Type B pancreatic cell (in vitro differentiated cells): ENCODE measurements at places on chromosomes 3 and 15.
A peak's percentile ranks its signal among the peaks of the same experiment; 100 is the strongest.

GRCh38 chr15:82871832-82872484 lies 62.5 kb downstream of the WHAMM start:
- peak; percentile 32 for DNase-seq
- H3K27me3 ChIP-seq, result no peaks in the 10 kb centered on the region
- H3K27ac ChIP-seq, result no peak overlapping the region
- peaks cover 11% of the 10 kb centered on the region for H3K4me1 ChIP-seq
- H3K4me3 ChIP-seq, result no peak overlapping the region

DNA sequence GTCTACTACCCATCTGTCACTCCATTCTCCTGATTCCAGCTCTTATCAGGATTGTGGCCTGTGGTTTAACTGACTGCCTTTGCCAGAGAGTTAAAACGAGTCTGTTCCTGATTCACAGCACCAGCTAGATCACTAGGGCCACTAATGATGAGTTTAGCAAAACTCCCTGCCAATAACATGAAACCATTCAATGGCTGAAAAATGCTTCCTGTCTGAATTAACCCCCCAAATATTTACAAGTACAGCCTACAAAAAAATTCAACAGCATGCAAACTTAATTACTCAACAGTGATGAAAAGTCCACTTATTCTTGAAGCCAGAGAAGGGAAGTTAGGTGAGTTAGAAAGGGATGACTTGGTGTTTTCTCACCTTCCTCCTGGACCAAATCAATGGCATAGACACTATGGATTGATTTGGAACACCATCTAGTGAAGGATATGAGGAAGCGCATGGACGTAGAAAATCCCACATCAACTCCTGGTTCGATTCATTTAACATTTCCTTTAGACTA lies 141.4 kb downstream of the TGFBR2 start:
- no peaks in the 10 kb centered on the region for H3K36me3 ChIP-seq
- H3K4me3 ChIP-seq, result no peak overlapping the region
- no peak for DNase-seq
- H3K27me3 ChIP-seq, result no peaks in the 10 kb centered on the region

GRCh38 chr3:105715372-105715771 lies 153.4 kb downstream of the CBLB start:
- H3K27me3 ChIP-seq, result no peaks in the 10 kb centered on the region
- H3K4me1 ChIP-seq, result peaks cover 7% of the 10 kb centered on the region
- no peak overlapping the region for H3K27ac ChIP-seq
- no peak for DNase-seq
- H3K4me3 ChIP-seq, result no peak overlapping the region
- H3K36me3 ChIP-seq, result peaks cover 48% of the 10 kb centered on the region

DNA sequence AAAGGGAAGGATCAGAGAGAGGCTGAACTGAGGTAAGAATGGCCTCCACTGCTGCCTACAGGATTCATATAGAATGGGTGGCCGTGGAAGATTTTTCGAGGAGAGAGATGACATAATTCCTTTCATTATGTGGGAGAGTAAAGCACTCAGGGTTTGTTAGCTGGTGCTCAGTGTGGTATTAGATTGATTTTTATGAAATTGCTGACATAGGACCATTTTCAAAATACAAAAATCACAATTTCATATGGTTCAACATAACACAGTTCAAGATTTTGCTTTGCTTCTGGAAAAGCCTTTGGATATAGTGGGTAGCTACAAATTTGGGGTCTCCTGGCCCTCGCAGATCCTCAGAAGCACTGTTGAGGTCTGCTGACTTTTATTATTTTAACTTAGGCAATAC lies 95.4 kb downstream of the KCNAB1 start:
- peak overlapping the region; percentile 44 for H3K4me3 ChIP-seq
- DNase-seq, result no peak
- H3K27me3 ChIP-seq, result peaks cover 7% of the 10 kb centered on the region

DNA sequence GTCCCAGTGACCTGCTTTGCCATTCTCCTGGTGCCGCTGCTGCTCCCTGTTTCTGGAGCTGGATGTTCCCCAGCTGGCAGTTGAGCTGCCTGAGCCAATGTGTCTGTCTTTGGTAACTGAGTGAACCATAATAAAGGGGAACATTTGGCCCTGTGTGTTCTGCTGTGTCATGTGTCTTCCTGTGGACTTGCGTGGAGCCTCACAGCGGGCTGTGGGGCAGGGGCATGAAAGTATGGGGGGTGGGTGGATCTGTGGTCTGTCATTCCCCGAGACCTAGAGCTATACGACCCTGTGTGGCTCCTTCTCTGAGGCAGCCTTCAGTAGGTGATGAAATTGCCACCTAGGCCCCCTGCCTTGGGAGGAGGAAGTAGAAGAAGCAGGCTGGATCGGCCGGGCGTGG lies 2.0 kb upstream of the PPCDC start:
- no peak overlapping the region for H3K4me3 ChIP-seq
- no peaks in the 10 kb centered on the region for H3K27me3 ChIP-seq
- peaks cover 1% of the 10 kb centered on the region for H3K36me3 ChIP-seq
- no peak for DNase-seq
- no peak overlapping the region for H3K27ac ChIP-seq
- peaks cover 16% of the 10 kb centered on the region for H3K4me1 ChIP-seq

DNA sequence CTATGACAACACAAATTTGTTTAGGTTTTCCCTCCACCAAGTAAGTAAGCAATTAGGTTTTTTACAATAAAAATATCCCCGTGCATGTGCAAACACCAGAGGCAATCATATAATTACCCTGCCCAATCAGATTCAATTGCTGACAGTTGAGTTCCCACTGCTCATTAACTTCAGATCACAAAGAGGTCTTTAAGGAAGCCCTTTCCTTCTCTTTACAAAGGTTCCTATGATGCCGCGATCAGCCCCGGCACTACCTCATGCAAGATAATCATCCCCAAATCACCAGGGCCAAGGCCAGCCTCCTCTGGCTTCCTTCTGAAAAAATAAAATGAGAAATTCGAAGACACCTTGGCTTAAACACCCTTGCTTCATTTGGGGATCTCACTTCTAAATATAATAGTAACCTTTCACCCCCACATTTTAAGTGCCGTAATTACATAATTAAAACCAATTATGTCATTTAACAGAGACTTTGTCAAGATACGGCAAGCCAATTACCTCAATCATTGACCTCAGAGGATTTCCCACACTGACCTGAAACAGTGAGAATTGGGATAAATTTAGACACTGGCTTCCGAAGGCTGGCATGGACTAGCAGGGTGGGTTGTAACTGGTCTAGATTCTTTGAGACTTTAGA lies 121.3 kb upstream of the WNT5A start:
- no peak for DNase-seq
- peaks cover 41% of the 10 kb centered on the region for H3K27me3 ChIP-seq
- peaks cover 24% of the 10 kb centered on the region for H3K4me1 ChIP-seq
- H3K4me3 ChIP-seq, result no peak overlapping the region
- no peak overlapping the region for H3K27ac ChIP-seq
- peaks cover 3% of the 10 kb centered on the region for H3K36me3 ChIP-seq

DNA sequence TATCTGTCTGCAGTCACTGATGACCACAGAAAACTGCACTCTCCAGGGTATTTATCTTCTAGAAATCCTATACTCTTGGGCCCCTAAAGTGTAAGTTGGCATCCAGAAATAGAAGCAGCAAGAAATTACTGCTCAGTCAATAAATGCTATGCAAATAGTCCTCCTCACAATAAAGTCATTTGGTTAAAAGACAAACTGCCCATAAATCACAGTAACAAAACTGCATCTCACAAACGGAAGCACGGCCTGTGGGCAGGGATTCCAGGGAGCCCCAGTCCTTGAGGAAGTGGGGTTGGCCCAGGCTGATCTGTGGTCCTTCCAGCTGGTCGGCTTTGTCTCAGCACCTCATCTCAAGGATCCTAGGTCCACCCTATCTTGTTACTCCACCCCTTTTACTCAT lies 29.7 kb upstream of the SPATA12 start:
- no peaks in the 10 kb centered on the region for H3K27me3 ChIP-seq
- H3K27ac ChIP-seq, result no peak overlapping the region
- H3K4me3 ChIP-seq, result no peak overlapping the region
- no peak for DNase-seq

DNA sequence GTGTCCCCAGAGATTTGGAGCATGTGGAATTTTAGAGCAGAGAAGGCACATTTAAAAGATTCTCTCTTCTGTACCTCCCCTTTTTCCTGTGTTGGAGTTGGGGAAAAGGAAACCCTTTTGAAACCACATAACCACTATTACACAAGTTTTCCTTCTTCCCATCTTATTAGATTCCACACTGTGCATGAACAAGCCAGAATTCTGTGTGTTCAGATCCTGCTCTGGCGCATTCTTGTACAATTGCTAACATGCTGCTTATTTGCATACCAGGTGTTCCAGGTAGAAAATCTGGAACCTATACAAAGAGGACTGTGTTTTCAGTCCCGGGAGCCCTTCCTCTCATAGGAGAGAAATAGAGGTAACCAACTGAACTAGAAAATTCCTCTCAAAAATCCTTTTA lies 2.6 kb upstream of the CIB2 start:
- peaks cover 11% of the 10 kb centered on the region for H3K4me1 ChIP-seq
- H3K27me3 ChIP-seq, result no peaks in the 10 kb centered on the region
- DNase-seq, result no peak

- no peaks in the 10 kb centered on the region for H3K36me3 ChIP-seq
- H3K4me1 ChIP-seq, result peaks cover 9% of the 10 kb centered on the region
- H3K27ac ChIP-seq, result peak overlapping the region; percentile 91
- H3K4me3 ChIP-seq, result peak overlapping the region; percentile 84
- H3K27me3 ChIP-seq, result peaks cover 59% of the 10 kb centered on the region
- DNase-seq, result peak; percentile 74
Observed at GRCh38 chr3:24521420-24522145, 26.9 kb upstream of the THRB start.
